ENCODE measurements at places on chromosomes 7 and 10. TPM values are rescaled to one million over a fixed set of nuclear protein-coding genes. Genes with fewer than 3 reads are reported as not detected.

OR2A7 gene
- total RNA-seq, result 1.2 TPM

PNLIP gene
- total RNA-seq, result not detected

EVX1 gene
- not detected for total RNA-seq

LUC7L2 gene
- 98.7 TPM for total RNA-seq

- no peak for DNase-seq
Observed at GRCh38 chr10:20287586-20287985, 471.4 kb downstream of the PLXDC2 start.

GRCh38 chr10:61975391-61975932 lies 74.0 kb downstream of the ARID5B start:
- peak; percentile 83 for DNase-seq

- DNase-seq, result no peak
Observed at GRCh38 chr10:112615269-112615668, 168.3 kb downstream of the VTI1A start.

- no peak for DNase-seq
Observed at GRCh38 chr10:9901971-9902370, 1115.7 kb upstream of the CELF2 start.

GRCh38 chr7:86448856-86449255 lies 194.9 kb upstream of the GRM3 start:
- DNase-seq, result no peak

- DNase-seq, result no peak
Observed at GRCh38 chr7:17033245-17033644, 151.5 kb upstream of the AGR3 start.

DNA sequence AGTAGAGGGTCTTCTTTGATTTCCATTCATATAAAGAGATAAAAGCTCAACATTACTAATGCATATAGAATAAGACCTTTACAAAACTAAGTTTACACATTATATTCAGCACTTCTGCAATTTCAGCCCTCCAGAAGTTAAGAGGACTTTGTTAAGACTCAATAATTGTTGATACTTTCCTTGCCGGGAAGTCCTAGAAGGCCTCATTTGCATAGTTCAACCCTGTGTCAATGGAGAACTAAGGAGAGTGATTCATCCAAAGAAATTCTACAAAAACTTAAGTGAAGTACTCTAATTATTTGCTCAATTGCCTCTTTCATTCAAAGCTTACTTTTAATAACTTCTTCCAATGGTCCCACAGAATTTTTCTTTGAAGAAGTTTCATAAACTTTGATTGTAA lies 1060.3 kb upstream of the CELF2 start:
- DNase-seq, result no peak

DNA sequence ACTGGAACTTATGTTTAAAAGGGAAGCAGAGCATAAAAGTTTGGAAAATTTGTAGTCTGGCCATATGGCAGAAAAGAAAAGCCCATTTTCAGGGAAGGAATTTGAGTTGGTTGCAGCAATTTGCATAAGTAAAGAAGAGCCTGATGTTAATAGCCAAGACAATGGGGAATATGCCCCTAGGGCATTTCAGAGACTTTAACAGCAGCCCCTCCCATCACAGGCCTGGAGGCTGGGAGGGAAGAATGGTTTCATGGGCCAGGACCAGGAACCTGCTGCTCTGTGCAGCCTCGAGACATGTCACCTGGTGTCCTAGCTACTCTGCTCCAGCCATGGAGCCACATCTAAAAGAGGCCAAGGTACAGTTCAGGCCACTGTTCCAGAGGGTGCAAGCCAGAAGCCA lies 35.3 kb downstream of the HTR7 start:
- no peak for DNase-seq
